T-helper 1 cell (primary cell): ENCODE measurements at places on chromosomes 16 and 17.

DNA sequence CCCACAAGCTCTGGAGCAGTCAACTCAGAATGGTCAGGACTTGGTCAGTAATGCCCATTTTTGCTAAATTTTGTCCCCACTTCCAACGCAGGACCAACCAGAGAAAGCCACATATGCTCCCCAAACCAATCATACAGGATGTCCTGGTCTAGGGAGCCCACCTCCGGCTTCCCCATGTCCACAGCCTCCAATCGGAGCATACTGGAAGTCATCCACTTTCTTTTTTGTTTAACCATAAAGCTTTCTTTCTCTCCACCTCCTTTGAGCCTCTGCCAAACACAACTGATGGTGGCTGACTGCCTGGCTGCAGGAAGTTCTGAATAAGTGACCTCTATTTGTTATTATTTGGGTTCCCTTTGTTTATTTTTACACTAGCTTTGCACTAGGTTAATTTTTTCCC lies 549.1 kb downstream of the WWOX start:
- DNase-seq, result no peak

DNA sequence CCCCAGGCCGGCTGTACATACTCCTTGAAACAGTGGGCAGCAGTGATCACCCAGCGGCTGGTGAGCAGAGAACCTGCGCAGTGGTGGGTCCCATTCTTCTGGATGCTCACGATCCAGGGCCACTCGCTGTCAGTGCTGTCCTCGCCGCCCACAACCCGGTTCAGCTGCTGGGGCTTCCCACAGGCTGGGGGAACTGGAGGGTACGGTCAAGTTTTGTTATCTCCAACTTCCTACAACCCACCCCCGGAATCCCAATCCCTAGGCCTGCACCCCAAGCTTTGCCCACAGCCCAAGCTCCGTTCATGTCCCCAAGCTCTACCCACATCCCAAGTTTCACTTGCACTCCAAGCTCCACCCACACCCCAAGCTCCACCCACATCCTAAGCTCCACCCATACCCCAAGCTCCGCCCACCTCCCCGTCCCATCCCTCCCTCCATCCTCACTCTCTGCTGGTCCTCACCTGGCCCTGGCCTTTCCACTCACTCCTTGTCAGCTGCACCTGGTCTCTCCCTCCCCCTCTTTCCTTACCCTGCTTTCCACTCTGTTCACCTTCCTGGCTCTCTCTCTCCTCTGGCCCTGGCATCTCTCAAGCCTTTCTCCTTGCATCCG lies 1.8 kb downstream of the PRSS22 start:
- no peak for DNase-seq

DNA sequence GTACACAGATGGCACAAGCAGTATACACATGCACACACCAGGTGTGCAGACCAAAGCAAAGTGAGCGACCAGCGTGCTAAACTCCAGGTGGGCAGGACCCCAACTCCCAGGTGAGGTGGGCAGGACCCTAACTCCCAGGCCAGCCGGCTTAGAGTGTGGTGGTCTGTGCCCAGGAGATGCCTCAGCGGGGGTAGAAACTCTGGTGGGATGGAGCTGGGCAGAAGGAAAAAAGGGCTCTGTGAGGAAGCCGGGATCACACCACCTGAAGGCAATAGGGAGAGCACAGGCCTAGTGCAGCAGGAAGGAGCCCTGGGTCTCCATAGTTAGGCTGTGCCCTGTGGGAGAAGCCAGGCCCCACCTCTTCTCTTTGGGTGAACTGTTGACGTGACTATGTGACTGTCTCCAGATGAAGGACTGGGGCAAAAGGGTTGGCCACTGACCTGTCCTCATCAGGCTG lies 1.6 kb upstream of the FOXJ1 start:
- DNase-seq, result no peak

GRCh38 chr16:13767215-13767614 lies 152.7 kb upstream of the ERCC4 start:
- no peak for DNase-seq

DNA sequence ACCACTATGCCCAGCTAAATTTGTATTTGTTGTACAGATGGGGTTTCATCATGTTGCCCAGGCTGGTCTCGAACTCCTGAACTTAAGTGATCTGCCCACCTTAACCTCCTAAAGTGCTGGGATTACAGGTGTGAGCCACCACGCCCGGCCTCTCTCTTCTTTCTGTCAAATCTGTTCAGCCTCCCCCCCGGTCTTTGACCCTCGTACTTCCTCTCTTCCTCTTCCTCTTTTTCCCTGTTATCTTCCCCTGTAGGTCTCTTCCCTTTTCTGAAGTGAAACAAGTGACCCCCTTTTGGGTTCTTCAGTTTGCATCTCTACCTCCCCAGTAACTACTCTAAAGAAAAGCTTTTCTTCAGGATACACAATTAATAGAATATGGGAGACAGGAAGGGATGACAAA lies 31.7 kb upstream of the DHX40 start:
- DNase-seq, result no peak

- DNase-seq, result no peak
Observed at GRCh38 chr17:1919201-1919600, 89.4 kb downstream of the RPA1 start.
